ENCODE measurements at places on chromosomes 13 and 19. TPM values are rescaled to one million over a fixed set of nuclear protein-coding genes. Genes with fewer than 3 reads are reported as not detected.

Gene VWA8
- total RNA-seq, result 14.1 TPM

Gene FLT1
- total RNA-seq, result not detected

Gene EVI5L
- total RNA-seq, result 19.2 TPM

Gene SPACA4
- not detected for total RNA-seq

Gene FXYD7
- total RNA-seq, result not detected

Gene ZNF808
- 24.1 TPM for total RNA-seq

Gene RFX1
- 20.6 TPM for total RNA-seq

Gene ARMC6
- total RNA-seq, result 23.5 TPM

Gene SLC25A41
- total RNA-seq, result not detected

Gene TNNT1
- total RNA-seq, result 228 TPM

Gene NCR1
- not detected for total RNA-seq

Gene TMEM221
- total RNA-seq, result 3.9 TPM

Gene CYP2A6
- not detected for total RNA-seq

Gene AP1M2
- total RNA-seq, result 126 TPM
